WERI-Rb-1 (cell line): ENCODE measurements at places on chromosomes 1 and 21.

- no peak for DNase-seq
Measured at GRCh38 chr1:187374082-187374481, 545.3 kb downstream of the PLA2G4A start.

DNA sequence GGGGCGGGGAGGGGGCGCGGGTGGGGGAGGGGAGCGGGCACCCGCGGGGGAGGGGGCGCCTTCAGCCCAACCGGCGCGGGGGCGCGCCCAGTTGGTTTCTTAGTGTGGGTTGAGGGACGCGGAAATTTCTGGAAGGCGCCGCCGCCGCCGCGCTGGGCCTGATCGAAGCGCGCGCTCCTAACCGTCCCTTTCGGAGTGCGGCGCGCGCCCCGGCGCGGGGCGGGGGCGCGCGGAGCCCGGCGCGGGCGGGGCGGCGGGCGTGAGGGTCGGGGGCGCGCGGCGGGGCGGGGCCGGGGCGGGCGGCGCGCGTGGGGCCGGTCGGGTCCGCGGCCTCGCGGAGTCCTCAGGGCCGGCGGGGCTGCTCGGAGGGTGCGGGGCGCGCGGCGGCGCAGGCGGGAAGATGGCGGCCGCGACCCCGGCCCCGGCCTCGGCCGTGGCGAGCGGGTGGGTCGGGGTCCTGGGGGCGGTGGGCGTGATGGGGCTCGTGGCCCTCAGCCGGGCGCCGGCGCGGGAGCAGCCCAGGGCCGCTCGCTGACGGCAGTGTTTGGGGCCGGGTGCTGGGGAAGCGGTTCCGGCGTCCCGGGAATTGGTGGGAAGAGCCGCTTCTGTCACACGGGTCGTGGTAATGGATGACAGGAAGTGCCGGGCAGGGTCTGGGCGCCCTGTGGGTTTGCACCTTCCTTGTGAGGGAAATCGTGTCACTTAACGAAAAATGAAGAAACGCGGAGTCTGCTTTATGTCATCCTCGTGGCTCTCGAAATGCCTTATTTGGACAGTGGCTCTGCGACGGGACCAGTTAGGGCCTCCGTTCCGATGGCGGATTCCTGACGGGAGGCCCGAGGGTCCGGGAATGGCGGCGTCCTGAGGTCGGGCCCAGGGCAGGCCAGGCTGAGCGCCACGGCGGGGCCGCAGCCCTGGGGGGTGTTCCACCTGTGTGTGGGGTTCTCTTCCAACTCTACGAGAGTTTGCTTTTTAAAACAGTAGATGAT is 764 bp downstream of the PKNOX1 start:
- DNase-seq, result peak; percentile 82

GRCh38 chr1:62263006-62263813 is 56.0 kb downstream of the KANK4 start:
- DNase-seq, result no peak

DNA sequence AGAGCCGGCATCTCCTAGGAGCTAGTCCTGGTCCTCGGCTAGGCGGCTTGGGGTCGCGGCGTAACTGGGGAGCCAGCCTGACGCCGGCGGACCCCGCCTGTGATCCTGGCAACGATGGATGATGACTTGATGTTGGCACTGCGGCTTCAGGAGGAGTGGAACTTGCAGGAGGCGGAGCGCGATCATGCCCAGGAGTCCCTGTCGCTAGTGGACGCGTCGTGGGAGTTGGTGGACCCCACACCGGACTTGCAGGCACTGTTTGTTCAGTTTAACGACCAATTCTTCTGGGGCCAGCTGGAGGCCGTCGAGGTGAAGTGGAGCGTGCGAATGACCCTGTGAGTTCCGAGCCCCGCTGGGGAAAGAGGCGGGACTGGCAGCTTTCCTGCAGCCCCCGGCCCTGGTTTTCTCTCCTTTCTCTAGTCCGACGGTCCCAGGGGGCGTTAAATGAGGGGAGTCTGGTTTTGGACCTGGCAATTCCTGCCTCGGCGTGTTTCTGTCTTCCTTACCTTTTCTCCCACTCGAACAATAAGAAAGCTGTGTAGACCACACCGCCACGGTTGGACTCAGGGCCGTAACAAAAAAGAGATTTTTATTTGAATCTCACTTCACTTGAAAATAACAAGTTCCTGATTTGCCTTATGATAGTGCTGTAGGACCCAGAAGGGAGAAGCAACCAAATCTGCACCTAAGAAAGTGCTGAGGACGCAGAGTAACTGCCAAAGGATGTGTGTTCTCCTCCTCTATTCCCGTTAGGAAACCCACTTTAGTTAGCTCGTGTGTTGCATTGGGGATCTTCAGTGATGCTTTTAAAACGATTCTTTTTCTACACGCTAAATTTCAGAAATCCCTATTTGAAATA is at the start of gene SPRTN:
SPRTN (plus strand) TSS at position 24 of the 859 bp plus-strand sequence; CDS start at position 115, 91 bp downstream.
- DNase-seq, result no peak
